Activated CD4-positive, alpha-beta T cell treated with anti-CD3 and anti-CD28 coated beads for 48 hours (primary cell): ENCODE measurements at places on chromosomes 7 and 10.

DNA sequence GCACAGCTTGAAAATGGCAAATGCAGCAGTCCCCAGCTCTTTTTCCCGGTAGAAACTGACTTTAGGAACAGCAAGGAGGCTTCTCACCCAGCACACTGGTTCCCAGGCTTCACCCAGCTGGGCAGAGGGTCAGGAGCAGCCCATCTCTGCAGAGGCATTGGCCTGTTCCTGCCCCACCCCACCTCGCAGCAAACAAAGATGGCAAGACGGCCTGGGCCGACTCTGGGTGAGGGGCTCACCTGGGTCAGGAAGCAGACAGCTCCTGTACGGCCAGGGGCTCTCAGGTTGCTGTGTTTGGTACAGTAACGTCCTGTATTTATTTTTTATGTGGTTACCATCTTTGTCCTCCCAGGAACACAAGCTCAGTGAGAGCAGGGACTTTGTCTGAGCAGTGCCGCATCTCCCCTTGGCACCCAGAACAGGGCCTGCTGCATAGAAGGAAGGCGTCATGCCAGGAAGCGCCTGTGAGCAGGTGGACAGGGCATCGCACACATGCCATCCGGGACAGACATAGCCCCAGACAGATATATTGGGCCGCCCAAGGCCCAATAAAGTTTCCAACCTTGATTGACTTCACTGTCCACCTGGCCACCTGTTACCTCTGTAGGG, 585.0 kb upstream of the FOXK1 start:
- DNase-seq: no peak

DNA sequence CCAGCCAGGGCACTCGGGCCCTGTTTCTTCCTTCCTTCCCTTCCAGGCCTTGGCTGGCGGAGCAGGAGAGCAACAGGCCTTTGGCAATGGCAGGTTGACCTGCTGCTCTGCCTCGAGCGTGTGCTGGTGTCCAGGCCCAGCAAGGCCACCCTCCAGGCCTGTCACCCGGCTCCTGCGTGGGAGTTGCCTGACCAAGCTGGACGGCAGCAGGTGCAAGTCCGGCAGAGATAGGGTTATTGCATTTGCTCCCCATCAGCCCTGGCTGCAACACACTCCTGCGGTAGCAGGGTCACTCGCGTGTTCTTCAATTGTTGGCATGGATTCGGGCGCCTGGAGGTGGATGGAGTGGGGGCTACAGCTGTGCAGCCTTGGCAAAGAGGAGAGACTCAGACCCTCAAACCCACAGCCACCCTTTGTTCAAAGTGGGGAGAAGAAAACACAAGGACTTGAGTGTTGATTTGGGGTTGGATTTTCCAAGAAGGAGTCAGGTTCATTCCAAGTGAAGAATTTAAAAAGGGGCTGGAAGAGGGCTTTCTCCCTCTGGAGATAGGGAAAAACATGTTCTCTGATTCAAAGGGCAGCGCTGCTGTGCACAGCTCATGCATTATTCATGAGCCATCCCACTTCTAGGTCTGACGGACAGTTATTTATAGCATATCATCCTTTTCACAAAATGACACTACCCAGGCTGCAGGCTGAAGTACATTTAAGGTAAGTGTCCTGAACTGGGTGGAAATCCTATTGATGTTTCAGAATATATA, 64.2 kb upstream of the PITRM1 start:
- no peak for DNase-seq

- no peak for DNase-seq
These were observed 172.8 kb upstream of the AGK start for GRCh38 chr7:141378405-141378804.

- DNase-seq: no peak
These were observed 237.6 kb upstream of the TCERG1L start for GRCh38 chr10:131549116-131549515.

DNA sequence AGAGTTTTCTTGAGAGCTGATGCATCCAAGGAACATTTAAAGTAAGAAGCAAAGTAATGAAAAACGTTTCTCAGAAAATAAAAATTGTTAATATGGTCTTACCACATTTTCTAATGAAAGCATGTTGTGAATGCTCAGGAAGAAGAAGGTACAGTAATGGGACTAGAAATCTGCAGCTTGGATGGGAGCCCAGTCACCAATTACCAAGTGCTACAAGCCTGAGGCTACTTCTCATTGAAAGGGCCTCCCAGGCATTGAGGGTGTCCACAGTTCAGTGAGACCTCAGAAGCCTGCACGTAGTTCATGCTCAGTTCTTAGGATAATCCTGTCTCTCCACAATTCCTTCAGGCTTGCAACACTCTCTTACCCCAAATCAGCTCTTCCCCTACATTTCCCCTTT, 17.6 kb downstream of the PTN start:
- DNase-seq: no peak

GRCh38 chr7:152615031-152615741, 60.8 kb downstream of the XRCC2 start:
- no peak for DNase-seq

DNA sequence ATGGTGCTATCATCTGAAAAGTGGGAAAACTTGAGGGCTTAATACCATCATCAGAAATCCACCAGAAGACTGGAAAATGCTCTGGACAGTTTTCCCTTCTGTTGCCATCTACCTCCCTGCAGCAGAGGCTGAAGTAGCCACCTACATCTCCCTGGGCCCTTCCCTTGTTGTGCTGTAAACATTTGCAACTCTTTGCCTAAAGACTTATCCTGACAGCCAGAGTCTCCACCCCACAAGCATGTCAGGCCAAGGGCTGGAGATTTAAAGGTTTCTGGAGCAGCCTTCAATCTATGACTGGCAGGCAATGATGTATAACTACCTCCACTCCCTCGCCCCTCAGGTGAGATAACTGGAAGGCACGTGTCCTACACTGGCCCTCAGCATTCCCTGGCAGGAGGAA, 29.7 kb upstream of the INMT start:
- DNase-seq: no peak
